ENCODE measurements at places on chromosomes 5 and 9.

DNA sequence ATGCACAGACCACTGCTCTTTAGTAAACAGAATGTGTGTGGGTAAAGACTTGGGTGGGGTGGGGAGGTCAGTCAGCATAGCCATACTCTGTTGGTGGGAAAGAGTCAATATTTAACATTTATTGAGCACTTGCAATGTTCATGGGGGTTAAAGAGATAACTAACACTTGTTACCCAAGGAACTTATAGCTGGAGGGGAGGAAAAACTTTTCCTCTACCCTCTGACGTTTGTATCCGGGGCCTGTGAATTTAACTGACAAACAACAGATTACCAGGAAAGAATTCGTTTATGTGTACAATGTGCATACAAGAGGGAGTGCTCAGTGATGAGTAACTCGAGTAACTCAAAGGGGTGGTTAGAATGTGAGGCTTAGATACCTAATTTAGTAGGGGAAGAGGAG is 6.8 kb upstream of the CLINT1 start:
- peak; percentile 14 for DNase-seq
- H3K4me1 ChIP-seq, result no peaks in the 10 kb centered on the region
- H3K36me3 ChIP-seq, result no peaks in the 10 kb centered on the region
- no peak overlapping the region for H3K4me3 ChIP-seq
- H3K27me3 ChIP-seq, result no peaks in the 10 kb centered on the region

- H3K27me3 ChIP-seq, result no peaks in the 10 kb centered on the region
- DNase-seq, result peak; percentile 82
- H3K4me1 ChIP-seq, result peaks cover 13% of the 10 kb centered on the region
- no peak overlapping the region for H3K27ac ChIP-seq
- no peak overlapping the region for H3K4me3 ChIP-seq
Measured at GRCh38 chr5:68318955-68319705, 103.6 kb downstream of the PIK3R1 start.

DNA sequence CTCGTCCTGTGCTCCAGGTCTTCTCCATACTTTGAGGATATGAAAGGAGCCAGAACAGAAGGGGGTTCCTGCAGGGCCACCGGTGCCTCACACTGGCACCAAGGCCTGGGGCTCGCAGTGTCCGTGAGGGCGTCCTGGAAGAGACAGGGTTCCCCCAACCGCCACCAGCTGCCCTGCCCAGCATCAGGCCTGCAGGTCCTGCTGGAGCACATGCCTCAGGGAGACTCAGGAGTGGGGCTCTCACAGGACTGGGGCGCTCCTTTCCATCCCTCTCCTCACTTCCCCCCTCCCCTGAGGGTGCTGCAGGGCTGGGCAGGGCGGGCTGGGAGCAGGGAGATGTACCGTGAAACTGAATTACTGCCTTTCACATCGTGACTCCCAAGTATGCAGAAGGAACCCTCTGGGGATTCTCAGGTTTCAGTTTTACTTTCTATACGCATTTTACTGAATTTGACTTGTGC is 31.7 kb downstream of the CEP72 start:
- H3K36me3 ChIP-seq, result peaks cover 17% of the 10 kb centered on the region
- H3K27ac ChIP-seq, result no peak overlapping the region
- no peak overlapping the region for H3K4me3 ChIP-seq
- H3K4me1 ChIP-seq, result no peaks in the 10 kb centered on the region

DNA sequence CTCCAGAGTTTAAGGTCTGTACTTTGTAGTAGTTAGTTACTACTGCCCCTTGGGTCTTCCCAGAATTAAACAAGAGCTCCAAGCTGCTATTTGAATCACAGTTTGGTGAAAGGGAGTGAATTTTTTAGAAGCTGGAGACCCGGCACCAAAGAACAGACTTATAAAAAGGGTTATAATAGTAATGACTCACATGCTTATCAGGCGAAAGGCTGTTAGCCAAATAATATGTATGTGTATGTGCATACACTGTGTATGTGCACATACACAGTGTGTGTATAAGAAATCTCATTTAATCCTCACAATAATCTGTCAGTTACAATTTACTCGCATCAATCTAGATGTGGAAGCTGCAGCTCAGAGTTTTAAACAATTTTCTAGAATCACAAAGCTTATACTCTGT is 59.5 kb upstream of the ITGA1 start:
- peaks cover 2% of the 10 kb centered on the region for H3K4me1 ChIP-seq
- DNase-seq, result no peak
- H3K4me3 ChIP-seq, result no peak overlapping the region
- H3K27ac ChIP-seq, result no peak overlapping the region
- H3K36me3 ChIP-seq, result no peaks in the 10 kb centered on the region

DNA sequence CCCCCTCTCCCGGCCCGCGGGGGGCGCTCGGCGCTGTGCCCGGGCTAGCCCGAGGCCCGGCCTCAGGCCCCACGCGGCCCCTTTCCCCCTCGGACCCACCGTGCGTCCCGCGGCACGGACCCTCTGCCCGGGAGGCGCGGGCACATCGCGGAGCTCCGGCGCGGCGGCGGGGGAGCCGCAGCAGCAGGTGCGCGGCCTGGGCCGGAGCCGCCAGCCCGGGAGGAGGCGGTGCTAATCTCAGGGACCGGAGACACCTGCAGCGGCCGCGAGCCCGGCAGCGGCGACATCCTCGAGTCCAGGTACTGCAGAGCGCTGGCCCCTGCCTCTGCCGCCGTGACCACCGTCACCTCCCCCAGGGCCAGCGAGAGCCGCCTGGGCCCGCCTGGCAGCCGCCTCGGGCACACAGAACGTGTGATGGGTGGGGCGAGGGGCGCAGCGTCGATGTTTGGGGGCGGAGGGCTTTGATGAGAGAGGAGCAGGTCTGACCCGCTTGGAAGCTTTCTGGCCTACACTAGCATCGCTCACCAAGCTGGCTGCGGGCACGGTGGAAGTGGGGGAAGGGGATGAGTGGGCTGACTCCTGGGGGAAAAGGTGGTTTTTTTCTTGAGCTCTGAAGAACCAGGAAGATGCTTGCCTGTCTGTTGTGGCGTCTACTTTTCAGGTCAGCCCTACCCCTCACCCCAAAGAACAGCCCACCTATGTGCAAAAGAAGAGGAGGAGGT is 524 bp downstream of the CYFIP2 start:
- H3K4me1 ChIP-seq, result no peaks in the 10 kb centered on the region
- no peak for DNase-seq
- H3K4me3 ChIP-seq, result peak overlapping the region; percentile 58
- H3K27ac ChIP-seq, result no peak overlapping the region
